Osteocyte (in vitro differentiated cells): ENCODE measurements at places on chromosomes 6 and 20. TPM values are rescaled to one million over a fixed set of nuclear protein-coding genes. Genes with fewer than 3 reads are reported as not detected.
A peak's percentile ranks its signal among the peaks of the same experiment; 100 is the strongest.

GRCh38 chr20:10940941-10941340, 267.1 kb upstream of the JAG1 start:
- DNase-seq: no peak
- peaks cover 6% of the 10 kb centered on the region for H3K4me1 ChIP-seq
- H3K4me3 ChIP-seq: no peak overlapping the region
- no peak overlapping the region for H3K27ac ChIP-seq
- no peaks in the 10 kb centered on the region for H3K27me3 ChIP-seq
- no peaks in the 10 kb centered on the region for H3K36me3 ChIP-seq

The PROKR2 gene
- not detected in 2 replicates for total RNA-seq

DNA sequence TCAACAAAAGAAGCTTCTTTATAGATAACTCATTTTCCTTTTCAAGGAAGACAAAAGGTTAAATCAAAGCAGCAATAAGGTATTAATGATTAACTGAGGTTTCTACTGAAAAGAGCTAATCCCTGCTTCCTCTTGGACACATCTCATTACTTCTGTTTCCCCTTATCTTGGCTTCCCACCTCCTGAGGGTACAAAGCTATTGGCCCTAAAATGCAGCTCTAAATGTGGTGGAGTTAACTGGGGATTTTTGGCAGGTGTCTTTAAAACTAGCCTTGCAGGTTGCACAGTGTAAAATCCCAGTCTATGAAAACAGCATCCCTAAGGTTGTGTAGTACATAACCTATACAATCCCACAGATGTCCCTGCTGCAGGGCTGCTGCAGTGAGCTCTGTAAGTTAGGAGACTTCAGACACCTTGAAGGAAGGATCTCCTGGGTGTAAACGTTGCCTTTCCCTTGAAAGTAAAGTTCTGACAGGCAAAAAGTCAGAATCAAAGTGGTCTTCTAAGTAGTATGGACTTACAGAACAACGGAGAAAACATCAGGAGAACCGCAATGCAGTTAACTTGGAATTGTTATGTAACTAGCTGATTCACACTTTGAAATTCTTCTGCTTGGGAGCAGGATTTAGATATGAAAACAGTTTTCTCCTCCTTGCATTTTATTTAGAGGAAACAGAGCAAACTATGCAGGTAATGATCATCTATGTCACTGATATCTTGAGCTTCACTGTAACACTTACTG, 71.7 kb upstream of the TRAF3IP2 start:
- peaks cover 46% of the 10 kb centered on the region for H3K36me3 ChIP-seq
- DNase-seq: no peak
- H3K4me1 ChIP-seq: peaks cover 6% of the 10 kb centered on the region
- H3K27me3 ChIP-seq: no peaks in the 10 kb centered on the region

GRCh38 chr20:63492518-63492917, 6.4 kb downstream of the EEF1A2 start:
- peaks cover 2% of the 10 kb centered on the region for H3K4me1 ChIP-seq
- no peak for DNase-seq
- H3K36me3 ChIP-seq: no peaks in the 10 kb centered on the region
- no peak overlapping the region for H3K4me3 ChIP-seq

The MROH8 gene
- 1.5 and 3.2 TPM in 2 replicates for total RNA-seq

The LKAAEAR1 gene
- not detected in 2 replicates for total RNA-seq

The HLA-DRB5 gene
- not detected in 2 replicates for total RNA-seq

- H3K36me3 ChIP-seq: no peaks in the 10 kb centered on the region
- H3K4me3 ChIP-seq: no peak overlapping the region
- H3K27ac ChIP-seq: no peak overlapping the region
- no peak for DNase-seq
Observed at GRCh38 chr6:102039441-102039840, 645.9 kb downstream of the GRIK2 start.

The SLC35A1 gene
- 17.2 and 19.0 TPM in 2 replicates for total RNA-seq

DNA sequence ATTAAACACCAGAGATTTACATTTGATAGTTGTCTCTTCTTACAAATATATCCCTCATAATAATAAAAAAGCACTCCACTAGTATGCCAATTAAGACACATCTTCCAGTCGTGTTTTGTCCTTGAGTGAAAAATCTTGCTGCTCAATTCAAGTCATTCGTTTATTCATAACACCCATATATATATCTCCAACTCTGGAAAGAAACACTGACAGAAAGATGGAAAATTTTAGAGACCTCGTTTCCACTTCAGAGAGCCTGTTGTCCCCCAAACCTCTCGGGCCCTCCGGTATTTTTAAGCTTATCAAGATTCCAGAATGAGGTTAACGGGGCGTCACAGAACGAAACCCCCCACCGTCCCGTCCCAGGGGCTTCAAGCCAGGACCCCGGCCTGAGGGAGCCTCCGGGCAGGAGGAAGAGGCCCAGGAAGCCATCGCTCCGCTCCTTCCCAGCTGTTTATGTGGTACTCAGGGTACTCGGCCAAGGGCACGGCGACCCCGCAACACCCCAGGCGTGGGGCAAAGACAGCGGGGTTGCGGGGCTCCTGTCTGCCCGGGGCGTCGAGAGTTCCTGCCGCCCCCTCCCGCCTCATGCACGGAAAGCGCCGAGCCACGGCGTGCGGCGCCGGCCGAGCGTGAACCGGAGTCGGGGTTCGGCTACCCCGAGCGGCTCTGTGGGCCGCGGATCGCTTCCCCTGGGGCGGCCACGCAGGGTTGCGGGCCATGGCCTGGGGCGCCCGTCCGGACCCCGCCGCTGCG, 623 bp upstream of the SNX9 start:
- H3K27me3 ChIP-seq: no peaks in the 10 kb centered on the region
- peak; percentile 85 for DNase-seq
- peak overlapping the region; percentile 89 for H3K27ac ChIP-seq
- peaks cover 34% of the 10 kb centered on the region for H3K4me1 ChIP-seq
- H3K36me3 ChIP-seq: no peaks in the 10 kb centered on the region
- peak overlapping the region; percentile 64 for H3K4me3 ChIP-seq

The PRR18 gene
- not detected in 2 replicates for total RNA-seq

DNA sequence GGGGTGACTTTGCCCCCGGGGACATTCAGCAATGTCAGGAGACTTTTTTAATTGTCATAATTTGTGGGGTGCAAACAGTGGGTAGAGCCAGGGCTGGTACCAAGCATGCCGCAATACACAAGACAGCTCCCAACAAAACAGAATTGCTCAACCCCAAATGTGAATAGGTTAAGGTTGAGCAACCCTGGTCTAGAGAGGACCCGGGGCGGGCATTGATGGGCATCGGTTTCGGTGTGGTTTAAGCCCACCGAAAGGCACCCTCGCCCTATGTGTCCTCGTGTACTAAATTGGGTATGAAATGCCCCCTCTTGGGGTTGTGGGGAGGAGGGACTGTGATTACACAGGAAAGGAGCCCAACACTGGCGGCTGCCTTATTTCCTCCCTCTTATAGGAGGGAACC, 36.0 kb downstream of the KIAA1755 start:
- H3K36me3 ChIP-seq: peaks cover 8% of the 10 kb centered on the region
- H3K4me1 ChIP-seq: peaks cover 13% of the 10 kb centered on the region
- no peak overlapping the region for H3K27ac ChIP-seq
- H3K4me3 ChIP-seq: no peak overlapping the region
- DNase-seq: no peak

GRCh38 chr6:20866036-20866435, 331.8 kb downstream of the CDKAL1 start:
- DNase-seq: no peak
- H3K4me1 ChIP-seq: peaks cover 12% of the 10 kb centered on the region
- H3K27ac ChIP-seq: no peak overlapping the region
- no peaks in the 10 kb centered on the region for H3K36me3 ChIP-seq
- H3K27me3 ChIP-seq: no peaks in the 10 kb centered on the region
